ENCODE measurements at places on chromosomes 16 and 17. TPM values are rescaled to one million over a fixed set of nuclear protein-coding genes. Genes with fewer than 3 reads are reported as not detected.

Gene KRT25
- total RNA-seq: not detected

Gene CCL8
- total RNA-seq: not detected

Gene STH
- total RNA-seq: not detected

Gene CD300LB
- not detected for total RNA-seq

Gene RNF222
- total RNA-seq: 0.31 TPM

Gene ULK2
- total RNA-seq: 9.7 TPM

DNA sequence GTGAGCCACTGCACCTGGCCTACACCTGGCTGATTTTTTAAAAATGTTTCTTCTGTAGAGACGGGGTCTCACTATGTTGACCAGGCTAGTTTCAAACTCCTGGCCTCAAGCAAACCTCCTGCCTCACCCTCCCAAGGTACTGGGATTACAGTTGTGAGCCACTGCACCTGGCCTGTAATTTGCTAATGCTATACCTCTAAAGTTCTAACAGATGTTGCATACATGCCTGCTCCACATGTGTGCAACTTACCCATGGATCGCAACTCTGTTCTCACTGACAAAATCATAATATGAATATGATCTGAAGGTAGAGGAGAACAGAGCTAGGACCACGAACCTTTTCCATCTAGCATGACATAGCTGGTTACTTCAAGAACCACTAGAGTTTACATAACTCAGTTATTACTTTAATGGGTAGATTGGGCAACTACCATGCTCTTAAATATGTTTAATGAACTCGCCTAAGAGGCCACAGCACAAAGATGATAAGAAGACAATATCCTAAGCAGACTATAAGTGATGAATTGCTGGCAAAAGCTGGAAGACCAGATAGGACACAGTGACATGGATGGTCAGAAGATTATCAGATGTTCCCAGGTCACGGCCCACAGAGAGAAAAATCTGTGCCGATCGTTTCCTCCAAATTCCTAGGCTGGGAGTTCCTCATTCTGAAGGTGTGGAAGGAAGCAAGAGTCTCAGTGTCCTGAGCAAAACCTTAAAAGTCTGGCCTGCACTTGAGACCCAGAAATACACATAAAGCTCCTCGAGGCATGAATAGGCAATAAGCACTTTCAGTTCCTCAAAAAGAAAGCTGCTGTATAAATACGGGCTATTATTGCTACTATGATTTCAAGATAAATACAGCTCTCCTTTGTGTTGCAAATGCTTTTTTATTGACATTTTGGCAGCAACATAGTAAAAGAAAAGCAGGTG lies 53.6 kb upstream of the ICAM2 start:
- no peak for DNase-seq

DNA sequence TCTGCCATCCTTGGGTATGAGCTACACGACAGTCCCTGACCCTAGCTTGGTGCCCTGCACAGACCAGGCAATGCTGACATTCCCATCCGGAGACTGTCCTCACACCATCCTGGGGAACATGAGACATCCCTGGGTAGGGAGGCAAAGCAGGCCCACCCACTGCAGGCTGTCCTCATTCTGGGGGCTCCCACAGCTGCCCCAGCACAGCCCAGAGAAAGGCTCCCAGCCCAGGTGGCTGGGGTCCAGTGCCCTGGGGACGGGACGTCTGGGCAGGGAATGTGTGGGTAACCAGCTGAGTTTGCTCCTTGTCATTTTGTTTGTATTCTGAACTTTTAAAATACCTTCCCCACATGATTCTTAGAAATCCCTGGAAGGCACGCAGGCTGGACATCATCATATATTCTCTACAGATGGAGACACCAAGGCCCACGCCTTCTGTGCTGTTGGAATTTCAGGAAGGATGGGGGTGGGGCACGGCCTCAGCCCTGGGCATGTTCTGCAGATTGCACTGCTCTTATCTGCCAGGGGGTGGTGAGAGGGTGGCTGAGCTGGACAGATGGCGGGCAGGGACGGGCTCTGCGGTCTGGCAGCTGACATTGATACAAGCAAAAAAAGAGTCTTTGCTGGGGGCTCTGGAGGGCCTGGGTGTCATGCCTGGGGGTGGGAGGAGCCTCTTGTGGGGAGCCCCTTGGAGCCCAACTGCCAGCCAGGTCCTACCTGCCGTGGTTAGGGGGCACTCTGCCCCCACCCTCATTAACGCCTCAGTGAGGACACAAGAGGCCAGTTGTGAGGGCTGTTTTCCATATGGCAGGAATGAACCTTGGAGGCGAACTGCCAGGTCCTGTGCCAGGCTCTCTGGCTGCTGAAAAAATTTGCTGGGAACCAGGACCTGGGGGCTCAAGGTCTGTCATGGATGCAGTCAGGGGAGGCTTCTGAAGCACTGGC lies 28.4 kb downstream of the LRRC75A start:
- no peak for DNase-seq

GRCh38 chr17:74778960-74779359 lies 2.8 kb upstream of the NAT9 start:
- no peak for DNase-seq

GRCh38 chr17:16446338-16446983 lies 31.1 kb downstream of the TRPV2 start:
- DNase-seq: no peak

DNA sequence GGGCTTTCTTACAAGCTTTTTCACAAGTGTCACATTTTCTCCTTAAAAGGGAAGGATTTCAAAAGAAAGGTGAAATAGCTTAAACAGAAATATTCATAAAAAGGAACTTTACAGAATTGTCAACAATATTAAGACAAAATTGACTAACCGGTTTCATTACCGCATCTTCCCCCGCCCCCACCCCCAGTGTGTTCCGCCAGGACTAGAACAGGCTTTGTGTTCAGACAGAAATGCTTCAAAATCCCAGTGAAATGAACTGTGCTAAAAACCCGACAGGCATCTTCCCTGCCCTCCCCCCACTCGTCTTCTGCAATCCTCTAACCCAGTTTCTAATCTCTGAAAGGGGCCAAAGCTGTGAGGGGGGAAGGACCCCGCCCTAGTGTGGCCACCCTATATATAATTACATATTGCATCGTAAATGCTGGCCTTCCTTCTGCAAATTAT lies 990 bp upstream of the ROGDI start:
- no peak for DNase-seq

DNA sequence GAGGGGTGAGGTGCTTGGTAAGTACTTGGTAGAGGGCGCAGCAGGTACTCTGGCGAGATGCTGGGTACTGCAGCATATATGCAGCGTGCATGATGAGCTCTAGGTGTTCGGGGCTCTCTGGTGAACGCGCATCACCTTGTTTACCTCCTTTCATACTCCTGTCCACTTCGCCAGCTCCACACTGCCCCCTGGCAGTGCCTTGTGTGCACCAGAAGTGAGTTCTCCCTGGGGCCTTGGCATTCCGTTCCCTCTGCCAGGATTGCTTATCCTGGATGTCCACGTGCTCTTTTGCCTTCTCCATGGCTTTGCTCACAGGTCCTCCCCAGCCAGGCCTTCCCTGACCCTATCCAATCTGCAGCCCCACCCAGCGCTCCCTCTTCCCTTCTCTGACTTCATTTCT lies 154.2 kb downstream of the MRM1 start:
- DNase-seq: peak; percentile 53

- DNase-seq: peak; percentile 8
These were observed 2.5 kb downstream of the GUCY2D start for GRCh38 chr17:8004899-8005298.

GRCh38 chr16:64590513-64590912 lies 531.4 kb downstream of the CDH11 start:
- DNase-seq: no peak

DNA sequence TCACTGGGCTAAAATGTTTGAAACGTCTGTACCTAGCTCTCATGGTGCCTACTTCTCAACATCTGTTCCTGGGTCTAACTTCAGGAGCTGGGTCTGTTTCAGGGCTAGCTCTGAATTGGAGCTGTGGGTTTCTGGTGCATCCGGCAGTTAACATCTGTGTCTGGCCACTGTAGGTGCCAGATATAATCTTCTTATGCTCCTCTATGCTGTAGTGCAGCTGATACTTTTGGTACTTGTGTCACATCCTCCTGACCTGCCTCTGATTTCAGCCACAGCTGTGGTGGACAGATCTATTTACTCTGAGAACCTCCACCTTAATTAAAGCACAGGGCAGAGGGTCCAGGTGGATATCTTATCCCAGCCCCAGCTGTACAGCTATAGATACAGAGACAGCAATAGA lies 496.5 kb upstream of the CDH11 start:
- no peak for DNase-seq

DNA sequence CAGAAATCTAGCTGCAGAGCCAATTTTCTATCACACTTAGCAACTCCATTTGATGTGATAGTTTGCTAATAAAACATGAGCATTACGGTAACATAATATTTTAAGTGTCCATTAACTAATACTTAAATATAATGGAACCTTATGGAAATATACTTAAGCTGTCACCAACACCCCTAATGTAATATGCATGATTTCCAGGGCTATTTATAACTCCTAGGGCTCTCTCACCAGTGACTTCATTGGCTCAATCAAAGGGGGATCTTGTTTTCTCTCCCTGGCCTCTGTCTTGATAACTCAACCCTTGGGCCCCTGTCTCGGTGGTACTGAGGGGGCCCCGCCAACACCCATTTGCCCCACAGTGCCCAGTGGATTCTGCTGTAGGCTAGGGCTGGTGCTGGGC lies 170.4 kb downstream of the SALL1 start:
- DNase-seq: no peak

- DNase-seq: peak; percentile 4
These were observed 6.4 kb upstream of the PRSS21 start for GRCh38 chr16:2810651-2811050.

DNA sequence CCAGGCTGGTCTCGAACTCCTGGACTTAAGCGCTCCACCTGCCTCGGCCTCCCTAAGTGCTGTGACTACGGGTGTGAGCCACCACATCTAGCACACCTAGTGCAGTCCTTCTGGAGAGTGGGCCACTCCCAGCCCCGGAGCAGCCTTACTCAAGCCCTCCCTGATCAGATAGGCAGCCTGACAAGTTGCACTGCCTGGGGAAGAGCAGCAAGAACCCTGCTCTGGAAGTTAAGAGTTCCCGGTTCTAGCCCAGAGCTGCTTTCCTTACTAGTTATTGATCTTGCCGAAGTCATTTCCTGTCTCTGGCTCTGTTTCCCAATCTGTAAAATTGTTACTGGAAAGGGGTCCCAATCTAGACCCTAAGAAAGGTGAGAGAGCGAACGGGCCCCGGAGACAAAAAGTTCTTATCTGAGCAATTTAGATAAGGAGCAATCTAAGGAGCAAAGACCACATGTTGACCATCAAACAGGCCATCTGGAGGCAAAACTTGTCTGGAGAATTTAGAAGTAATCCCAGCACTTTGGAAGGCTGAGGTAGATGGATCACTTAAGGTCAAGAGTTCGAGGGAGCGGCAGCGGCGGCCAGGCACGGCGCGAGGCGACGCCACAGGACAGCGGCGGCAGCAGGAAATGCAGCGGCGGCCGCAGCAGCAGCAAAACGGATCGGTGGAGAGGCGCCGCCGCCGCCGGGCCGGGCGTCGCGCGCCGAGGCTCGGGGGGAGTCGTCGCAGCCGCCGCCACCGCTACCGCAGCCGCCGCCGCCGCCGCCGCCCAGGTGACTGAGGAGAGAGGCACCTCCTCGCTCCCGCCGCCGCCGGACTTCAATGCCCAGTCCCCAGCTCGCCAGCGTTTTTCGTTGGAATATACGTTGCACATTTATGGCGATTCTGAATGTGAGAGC lies 4.3 kb upstream of the NAGLU start:
- DNase-seq: peak; percentile 72

DNA sequence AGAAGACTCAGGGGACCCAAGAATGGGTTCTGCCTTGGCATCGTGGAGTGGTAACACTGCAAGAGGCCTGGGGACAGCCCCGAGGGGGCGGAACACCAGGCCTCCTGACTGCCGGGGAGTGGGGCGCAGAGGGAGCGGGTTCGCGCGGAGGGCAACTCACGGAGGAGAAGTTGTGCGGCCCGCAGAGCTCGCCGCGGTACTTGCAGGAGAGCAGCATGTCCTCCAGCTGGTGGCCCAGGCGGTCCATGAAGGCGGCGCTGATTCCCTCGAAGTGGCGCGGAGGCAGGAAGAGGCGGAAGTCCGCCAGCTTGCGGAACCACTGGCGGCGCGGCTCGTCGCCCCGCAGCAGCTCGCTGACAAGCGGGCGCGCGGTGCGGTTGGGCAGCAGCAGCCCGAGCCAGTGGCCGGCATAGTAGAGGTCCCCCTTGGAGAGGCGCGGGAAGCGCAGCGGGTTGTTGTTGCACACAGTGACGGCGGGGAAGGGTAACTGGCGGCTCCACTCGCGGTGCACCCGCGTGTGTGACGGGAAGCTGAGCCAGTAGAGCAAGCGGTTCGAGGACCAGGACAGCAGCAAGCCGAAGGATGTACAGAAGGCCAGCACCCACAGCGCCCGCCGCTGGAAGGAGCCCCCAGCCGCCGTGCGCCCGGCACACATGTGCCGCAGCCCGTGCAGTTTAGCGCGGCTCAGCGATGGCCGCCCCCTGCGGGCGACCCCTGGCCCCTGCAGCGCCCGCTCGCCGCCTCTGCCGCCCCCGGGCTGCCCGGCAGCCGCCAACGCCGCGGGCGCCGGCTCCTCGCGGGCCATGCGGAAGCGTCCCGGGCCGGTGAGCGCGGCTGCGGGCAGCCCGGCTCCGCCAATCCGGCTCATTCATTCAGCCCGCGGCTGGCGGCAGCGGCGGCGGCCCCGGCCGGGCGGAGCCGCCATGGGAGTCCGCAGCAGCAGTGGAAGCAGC lies 1.6 kb downstream of the ASIC2 start:
- DNase-seq: peak; percentile 33

DNA sequence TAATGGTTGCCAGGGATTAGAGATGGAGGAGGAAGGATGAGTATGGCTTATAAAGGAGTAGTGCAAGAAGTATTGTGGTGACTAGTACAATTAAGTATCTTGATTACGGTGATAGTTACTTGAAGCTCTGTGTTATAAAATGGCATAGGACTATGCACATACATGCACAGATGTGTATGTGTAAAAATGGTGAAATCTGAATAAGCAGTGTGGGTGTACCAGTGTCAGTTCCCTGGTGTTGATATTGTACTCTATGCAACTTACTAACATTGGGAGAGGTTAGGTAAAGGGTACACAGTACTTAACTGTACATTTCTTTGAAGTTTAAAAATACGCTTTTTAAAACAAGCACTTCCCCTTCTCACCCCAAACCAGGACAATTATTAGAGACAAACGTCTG lies 48.5 kb downstream of the NSRP1 start:
- no peak for DNase-seq

DNA sequence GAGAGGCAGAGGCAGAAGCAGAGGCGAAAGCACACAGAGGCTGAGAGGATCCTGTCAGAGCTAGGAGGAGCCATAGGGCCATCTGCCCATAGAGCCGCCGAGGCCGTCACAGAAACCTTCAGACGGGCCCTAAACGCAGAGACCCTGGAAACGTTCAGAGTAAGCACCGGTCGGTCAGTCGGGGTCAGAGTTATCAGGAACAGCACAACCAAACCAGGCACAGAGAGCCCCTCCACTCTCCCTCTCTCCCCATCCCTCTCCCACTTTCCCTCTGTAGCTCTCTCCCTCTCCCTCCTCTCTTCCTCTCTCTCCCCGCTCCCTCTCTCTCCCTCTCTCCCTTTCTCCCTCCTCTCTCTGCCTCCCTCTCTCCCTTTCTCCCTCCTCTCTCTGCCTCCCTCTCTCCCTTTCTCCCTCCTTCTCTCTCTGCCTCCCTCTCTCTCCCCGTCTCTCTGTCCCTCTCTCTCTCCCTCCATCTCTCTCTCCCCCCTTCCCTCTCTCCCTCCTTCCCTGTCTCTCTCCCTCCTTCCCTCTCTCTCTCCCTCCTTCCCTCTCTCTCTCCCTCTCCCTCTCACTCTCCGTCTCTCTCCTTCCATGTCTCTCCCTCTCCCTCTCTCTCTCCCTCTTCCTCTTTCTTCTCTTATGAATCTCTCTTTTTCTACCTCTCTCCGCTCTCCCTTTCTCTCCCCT lies 138.9 kb downstream of the C16orf95 start:
- no peak for DNase-seq

GRCh38 chr16:28208131-28208530 lies 3.6 kb downstream of the XPO6 start:
- DNase-seq: no peak

Data from activated naive CD8-positive, alpha-beta T cell treated with anti-CD3 and anti-CD28 coated beads, Interleukin-2, amount 10 ng/mL, durations not matched to agents 7 days and 5 days (primary cell).